ENCODE measurements at places on chromosomes 5 and 9.

GRCh38 chr5:165334201-165334600 is 1828.8 kb downstream of the MAT2B start:
- DNase-seq, result peak; percentile 64

DNA sequence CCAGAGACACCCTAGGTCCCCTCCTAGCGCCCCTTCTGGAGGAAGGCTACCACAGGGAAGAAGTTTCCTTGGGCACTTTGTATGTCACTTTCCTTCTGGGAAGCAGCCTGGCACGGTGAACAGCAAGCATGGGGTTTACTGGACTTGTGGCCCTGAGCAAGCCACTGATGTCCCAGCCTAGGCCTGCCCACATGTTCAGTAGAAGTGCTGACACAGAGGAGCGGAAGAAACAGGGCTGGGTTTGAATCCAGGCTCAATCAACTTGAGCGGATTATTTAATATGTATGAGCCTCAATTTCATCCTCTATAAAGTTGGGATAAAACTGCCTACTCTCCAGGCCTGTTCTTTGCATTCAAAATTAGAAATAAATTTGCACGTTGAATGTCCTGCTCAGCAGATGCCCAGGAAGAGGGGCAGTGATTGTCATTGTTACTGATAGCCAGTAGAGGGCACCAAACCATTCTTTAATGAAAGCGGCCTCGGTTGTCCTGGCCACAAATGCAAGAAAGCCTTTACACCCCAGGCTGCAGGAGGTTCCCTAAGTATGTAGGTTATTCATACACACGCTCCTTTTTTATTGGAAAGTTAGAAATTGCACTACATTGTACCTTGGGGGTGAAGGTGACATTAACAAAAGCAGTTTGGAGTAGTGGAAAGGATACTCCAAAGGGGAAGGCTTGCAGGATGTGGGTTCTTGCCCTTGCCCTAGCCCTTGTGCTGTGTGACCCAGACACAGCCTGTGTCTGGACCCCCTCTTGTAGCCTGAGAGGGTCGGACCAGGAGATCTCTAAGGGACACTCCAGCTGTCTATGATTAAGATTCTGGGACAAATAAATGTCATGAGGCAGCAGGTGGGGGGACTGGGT is 13.4 kb upstream of the XPA start:
- DNase-seq, result peak; percentile 72

DNA sequence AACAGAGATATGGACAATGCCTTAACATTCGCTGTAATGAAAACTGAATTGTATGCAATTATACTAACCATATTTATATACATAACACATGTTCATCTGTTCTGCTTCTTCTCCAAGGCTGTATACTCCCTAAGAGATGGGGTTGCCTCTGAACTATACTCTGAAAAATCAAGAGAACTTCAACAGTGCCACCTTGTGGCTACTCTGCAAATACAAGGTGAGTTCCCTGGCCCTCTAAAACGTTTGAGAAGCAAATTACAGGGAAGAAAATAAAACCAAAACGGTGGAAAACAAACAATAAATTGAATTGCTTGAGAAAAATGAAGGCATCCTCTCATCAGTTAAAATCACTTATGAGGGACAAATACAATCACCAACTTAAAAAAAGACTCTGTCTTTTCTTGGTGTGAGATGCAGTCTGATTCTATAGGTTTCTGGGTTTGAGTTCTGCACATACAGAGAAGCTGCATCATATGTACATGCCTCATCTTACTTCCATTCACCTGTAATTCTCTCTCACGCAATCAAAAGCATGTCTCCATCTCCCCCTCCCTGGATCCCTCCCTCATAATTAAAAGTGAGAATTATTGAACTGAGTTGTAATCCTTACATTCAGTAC is 98.6 kb downstream of the FBXW11 start:
- peak; percentile 73 for DNase-seq

DNA sequence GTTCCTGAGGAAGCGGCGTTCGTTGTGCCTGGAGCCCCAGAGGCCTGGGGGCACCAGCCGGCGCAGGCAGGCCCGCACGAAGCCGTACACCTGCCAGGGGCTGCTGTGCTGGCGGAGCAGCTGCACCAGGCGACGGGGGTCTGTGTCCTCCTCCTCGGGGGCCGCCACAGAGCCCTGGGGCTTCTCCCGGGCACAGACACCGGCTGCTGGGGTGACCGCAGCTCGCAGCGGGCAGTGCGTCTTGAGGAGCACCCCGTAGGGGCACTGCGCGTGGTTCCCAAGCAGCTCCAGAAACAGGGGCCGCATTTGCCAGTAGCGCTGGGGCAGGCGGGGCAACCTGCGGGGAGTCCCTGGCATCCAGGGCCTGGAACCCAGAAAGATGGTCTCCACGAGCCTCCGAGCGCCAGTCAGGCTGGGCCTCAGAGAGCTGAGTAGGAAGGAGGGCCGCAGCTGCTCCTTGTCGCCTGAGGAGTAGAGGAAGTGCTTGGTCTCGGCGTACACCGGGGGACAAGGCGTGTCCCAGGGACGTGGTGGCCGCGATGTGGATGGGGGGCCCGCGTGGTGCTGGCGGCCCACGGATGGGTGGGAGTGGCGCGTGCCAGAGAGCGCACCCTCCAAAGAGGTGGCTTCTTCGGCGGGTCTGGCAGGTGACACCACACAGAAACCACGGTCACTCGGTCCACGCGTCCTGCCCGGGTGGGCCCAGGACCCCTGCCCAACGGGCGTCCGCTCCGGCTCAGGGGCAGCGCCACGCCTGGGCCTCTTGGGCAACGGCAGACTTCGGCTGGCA is 1.3 kb downstream of the TERT start:
- no peak for DNase-seq

- peak; percentile 93 for DNase-seq
Measured at GRCh38 chr5:72151169-72151568, 43.9 kb downstream of the MAP1B start.

- peak; percentile 29 for DNase-seq
Measured at GRCh38 chr5:103258957-103259704, 568 bp downstream of the MACIR start.

DNA sequence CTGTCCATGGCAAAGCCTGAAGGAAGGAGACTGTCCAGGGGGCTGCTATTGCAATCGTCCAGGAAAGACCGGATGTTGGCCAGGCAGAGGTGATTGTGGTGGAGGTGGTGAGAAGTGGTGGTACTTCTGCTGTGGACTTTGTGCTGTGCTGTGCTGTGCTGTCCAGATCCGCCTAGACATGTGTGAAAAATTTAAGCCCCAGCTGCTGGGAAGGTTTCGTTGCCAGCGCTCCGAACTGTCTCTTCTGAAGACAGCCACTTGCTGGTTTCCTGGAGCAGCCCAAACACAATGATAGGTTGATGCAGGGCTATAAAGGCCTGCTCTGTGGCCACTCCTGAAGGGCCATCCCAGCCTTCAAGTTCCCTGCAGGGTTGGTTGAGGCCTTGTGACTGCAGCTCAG is 223.0 kb upstream of the MPDZ start:
- no peak for DNase-seq

DNA sequence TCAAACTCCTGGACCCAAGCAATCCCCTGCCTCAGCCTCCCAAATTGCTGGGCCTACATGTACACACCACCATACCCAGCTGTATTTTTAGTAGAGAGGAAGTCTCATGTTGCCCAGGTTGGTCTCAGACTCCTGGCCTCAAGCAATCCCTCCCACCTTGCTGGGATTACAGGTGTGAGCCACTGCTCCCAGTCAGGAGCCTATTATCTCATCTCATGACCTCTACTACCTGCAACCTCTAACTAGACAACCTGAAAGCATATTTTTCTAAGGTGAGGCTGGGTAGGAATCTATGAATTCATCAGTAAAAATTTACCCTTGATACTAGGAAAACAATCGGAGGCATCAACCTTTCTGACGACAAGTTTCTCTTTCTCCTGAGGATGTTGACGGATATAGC is 10.0 kb downstream of the FAM13B start:
- no peak for DNase-seq

GRCh38 chr5:43073597-43074546 is 33.8 kb upstream of the ANXA2R start:
- peak; percentile 58 for DNase-seq

GRCh38 chr9:6214903-6215302 is 704 bp upstream of the IL33 start:
- DNase-seq, result peak; percentile 82

- no peak for DNase-seq
Measured at GRCh38 chr9:34693560-34693959, 2.5 kb upstream of the CCL19 start.

DNA sequence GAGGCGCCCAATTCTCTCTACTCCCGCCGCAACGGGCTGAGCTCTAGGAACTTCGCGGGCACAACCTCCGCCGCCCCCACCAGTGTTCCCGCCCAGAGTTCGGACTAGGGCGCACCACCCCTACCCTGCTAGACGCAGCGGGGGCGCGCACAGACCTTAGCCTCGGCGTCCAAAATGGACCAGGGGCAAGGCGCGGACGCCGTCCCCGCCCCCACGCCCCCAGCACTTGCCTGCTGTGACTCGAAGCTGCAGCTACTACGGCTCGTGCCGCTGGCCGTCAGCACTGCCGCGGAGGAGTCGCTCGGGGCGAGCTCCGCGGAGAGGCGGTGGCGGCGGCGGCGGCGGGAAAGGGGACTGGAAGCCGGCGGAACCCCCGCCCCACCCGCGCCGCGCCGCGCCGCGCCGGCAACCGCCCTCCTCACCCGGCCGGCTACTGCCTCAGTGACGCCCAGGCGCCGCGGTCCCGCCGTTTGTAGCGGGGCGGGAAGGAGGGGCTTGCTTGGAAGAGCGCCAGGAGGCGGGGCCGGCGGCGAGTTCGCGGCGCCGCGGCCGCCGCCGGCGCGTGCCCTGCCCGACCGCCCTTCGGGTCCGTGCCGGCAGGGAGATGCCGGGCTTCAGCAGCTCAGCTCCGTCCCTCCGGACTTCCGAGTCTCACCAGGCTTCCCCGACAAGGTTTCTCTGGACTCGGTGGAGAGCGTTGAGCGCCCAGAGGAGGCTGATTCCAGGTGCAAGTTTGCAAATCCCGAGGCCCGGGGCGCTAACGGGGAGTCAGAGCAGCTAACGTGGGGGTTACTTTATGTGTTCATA is 4.5 kb downstream of the ELAVL2 start:
- DNase-seq, result no peak

DNA sequence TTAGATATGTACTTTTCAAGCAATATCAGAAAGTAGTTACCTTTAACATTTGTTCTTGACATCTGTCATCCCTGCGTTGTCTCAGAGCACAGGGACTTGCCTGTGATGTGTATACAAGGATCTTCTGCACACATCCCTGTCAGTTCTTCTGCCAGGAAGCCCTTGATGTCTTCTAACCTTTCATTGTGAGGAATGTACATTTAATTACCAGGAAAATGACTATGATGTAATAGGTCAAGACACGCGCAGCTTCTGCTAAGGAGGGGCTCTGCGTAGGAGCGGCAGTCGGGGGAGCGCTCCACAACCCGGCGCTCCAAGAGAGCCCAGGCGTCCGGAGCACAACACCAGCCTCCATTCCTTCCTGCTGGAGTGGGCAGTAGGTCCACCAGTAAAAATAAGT is 119.7 kb downstream of the IRX2 start:
- no peak for DNase-seq

DNA sequence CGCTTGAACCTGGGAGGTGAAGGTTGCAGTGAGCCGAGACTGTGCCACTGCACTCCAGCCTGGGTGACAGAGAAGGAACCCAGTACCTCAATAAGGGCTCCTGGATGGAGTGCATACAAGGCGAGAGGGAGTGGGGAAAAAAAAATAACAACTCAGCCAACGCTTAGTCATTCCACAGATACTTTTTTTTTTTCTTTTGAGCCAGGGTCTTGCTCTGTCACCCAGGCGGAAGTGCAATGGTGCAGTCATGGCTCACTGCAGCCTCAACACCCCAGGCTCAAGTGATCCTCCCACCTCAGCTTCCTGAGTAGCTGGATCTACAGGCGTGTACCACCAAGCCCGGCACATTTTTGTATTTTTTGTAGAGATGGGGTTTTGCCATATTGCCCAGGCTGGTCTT is 59.5 kb upstream of the GGTA1 start:
- peak; percentile 18 for DNase-seq

DNA sequence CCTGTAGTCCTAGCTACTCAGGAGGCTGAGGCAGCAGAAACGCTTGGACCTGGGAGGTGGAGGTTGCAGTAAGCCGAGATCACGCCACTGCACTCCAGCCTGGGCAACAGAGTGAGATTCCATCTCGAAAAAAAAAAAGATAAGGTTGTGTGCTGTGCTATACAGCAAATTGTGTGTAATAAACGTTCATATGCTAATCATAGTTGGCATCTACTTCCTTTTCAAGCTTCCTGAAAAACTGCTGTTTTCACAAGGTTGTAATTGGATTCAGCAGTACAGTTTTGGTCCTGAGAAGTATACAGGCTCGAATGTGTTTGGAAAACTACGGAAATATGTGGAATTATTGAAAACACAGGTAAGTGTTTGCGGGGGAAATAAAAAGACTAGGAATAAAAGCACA is 25.5 kb downstream of the OTULINL start:
- no peak for DNase-seq

- no peak for DNase-seq
Measured at GRCh38 chr5:61385627-61386026, 53.6 kb downstream of the ZSWIM6 start.

GRCh38 chr5:112915831-112916230 is 6.2 kb downstream of the REEP5 start:
- DNase-seq, result no peak

GRCh38 chr9:116191576-116192415 is 38.2 kb downstream of the PAPPA start:
- no peak for DNase-seq

GRCh38 chr5:72988769-72989168 is 32.9 kb downstream of the FCHO2 start:
- no peak for DNase-seq

GRCh38 chr9:111427186-111427585 is 57.0 kb downstream of the ECPAS start:
- DNase-seq, result peak; percentile 77

DNA sequence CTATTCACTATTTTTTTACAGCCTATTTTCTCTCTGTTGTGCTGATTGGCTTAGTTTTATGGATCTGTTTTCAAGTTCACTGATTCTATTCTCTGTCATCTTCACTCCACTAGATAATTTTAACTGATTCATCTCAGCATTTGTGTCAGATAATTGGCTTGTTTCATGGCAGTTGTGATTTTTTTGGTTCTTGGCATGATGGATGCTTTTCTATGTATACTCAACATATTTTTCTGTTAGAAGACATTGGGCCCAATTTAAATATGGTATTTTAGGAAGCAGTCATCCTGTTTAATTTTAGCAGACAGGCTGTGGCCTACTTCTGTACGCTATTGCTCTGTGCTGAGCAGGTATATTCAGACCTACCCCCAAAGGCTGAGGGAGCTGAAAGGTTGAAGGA is 1865.3 kb upstream of the ACO1 start:
- DNase-seq, result no peak

DNA sequence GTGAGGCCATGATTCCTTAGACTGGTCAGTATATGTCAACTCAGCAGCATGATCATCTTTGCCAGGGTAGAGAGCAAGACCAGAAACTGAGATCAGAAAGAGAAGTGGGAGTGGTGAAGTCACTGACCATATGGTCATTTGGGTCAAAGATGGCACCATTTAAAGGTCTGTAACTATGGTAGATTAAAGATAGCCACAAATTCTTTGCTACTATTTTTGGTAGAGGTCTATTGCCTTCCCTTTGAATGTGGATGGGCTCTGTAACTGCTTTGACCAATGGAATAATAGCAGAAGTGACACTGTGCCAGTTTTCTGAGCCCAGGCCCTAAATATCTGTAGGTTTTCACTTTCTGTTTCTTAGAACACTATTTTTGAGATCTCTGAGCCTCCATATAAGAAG is 117.6 kb downstream of the PCSK1 start:
- no peak for DNase-seq

GRCh38 chr5:473551-474192 is 30.7 kb downstream of the EXOC3 start:
- DNase-seq, result peak; percentile 17
